ENCODE measurements at places on chromosomes 12 and 14. TPM values are rescaled to one million over a fixed set of nuclear protein-coding genes. Genes with fewer than 3 reads are reported as not detected.

SLC17A8 gene
- total RNA-seq = 0.26 TPM

CD4 gene
- 2.7 TPM for total RNA-seq

AKAP6 gene
- total RNA-seq = 0.63 TPM

DNA sequence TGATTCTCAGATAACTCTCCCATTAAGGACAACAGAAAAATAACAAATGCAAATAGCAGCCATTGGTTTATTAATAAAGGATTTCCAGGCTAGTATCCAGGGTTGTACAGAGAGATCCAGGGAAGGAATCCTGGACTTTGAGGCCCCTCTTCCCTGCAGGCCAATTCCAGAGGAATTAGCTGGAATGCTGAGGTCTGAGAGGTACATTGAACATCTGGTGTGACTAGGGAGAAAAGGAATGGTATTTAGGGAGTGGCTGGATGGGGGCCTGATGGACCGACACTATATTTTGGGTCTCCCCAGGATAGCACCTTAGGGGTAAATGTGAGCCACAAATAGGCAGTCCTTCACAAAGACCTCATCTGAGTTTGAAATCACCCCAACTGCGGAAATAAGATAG lies 924.5 kb downstream of the AACS start:
- H3K4me3 ChIP-seq = no peak overlapping the region
- DNase-seq = no peak
- no peak overlapping the region for H3K27ac ChIP-seq

GRCh38 chr14:67514203-67514607 lies 18.9 kb upstream of the PLEKHH1 start:
- no peak for DNase-seq
- peak overlapping the region; percentile 80 for H3K4me3 ChIP-seq
- H3K27ac ChIP-seq = no peak overlapping the region
- H3K27me3 ChIP-seq = peaks cover 71% of the 10 kb centered on the region
- H3K4me1 ChIP-seq = peaks cover 21% of the 10 kb centered on the region
- H3K36me3 ChIP-seq = no peaks in the 10 kb centered on the region

DNA sequence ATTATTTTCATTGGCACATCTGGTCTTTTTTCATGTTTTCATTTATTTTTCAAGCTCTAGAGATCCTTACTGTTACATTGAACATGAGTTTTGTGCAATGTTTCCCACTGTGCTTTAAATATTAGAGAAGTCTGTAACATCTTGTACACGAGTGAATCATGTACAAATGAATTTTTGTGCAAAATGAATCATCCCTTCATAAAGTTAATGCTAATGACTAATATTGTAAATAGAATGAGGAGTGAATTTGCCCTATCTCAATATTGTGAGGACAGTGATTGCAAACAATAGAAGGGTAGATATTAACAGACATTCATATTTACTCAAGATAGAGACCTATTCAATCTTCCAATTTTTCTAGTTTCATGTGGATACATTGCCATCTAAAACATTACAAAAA lies 463.3 kb upstream of the FOXG1 start:
- 0 out of 2 replicates have a peak, but pooled peaks cover 8% of the 10 kb centered on the region for H3K4me1 ChIP-seq
- no peak overlapping the region for H3K4me3 ChIP-seq
- DNase-seq = no peak

DNA sequence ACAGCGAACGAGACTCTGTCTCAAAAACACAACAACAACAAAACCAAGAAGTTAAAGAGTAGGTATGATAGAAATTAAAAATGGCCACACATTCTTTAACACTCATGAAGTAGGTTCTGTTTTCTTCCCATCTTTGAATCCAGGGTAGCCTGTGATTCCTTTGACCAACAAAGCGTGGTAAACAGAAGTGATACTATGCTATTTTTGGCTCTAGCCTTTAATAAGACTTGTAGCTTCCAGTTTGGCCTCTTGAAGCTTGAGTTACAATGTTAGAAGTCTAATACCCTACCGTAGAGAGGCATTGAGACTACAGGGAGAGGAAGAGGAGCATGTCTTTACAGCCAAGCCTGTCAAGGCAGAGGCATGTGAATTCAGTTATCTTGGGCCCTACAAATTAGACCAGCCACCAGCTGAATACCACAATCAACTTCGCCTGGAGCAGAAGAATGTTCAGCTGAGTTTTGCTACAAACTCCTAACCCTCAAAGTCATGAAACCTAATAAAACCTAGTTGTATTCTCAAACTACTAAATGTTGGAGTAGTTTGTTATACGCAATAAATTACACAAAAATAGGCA lies 4.9 kb upstream of the NEMF start:
- no peaks in the 10 kb centered on the region for H3K36me3 ChIP-seq
- peaks cover 12% of the 10 kb centered on the region for H3K4me1 ChIP-seq
- 0 out of 2 replicates have a peak, but pooled peaks cover under 1% of the 10 kb centered on the region for H3K27me3 ChIP-seq

GRCh38 chr12:124568431-124569374 lies 1.3 kb upstream of the NCOR2 start:
- DNase-seq = peak; percentile 44
- H3K4me1 ChIP-seq = peaks cover 54% of the 10 kb centered on the region
- H3K27ac ChIP-seq = no peak overlapping the region
- peak overlapping the region; percentile 79 for H3K4me3 ChIP-seq
- H3K36me3 ChIP-seq = no peaks in the 10 kb centered on the region
- no peaks in the 10 kb centered on the region for H3K27me3 ChIP-seq

DNA sequence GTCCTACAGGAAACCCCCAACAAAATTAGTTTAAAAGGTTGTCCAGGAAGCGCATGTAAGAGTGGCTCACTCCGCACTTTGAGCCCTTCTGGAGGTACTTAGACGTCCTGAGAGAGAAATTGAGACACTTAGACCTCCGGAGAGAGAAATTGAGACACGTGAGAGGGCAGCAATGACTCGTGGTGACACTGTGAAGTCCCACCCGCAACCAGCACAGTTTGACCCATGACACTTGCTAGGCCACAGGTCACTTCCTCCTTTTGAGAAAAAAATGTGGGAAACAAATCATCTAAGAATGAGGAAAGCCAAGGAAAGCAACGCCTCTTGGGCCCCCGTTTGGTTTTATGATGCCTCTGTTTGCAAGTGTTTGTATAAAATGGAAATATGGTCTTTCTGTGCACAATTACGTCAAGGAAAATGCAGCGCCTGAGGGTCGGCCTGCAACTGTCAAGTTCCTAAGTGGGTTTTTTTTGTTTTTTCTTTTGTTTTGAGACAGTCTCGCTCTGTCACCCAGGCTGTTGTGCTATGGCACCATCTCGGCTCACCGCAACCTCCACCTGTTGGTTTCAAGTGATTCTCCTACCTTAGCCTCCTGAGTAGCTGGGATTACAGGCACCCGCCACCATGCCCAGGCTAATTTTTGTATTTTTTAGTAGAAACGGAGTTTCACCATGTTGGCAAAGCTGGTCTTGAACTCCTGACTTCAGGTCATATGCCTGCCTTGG lies 13.6 kb upstream of the CDCA4 start:
- no peak for DNase-seq
- H3K4me1 ChIP-seq = peaks cover 18% of the 10 kb centered on the region
- peak overlapping the region; percentile 82 for H3K4me3 ChIP-seq
- H3K27ac ChIP-seq = no peak overlapping the region

DNA sequence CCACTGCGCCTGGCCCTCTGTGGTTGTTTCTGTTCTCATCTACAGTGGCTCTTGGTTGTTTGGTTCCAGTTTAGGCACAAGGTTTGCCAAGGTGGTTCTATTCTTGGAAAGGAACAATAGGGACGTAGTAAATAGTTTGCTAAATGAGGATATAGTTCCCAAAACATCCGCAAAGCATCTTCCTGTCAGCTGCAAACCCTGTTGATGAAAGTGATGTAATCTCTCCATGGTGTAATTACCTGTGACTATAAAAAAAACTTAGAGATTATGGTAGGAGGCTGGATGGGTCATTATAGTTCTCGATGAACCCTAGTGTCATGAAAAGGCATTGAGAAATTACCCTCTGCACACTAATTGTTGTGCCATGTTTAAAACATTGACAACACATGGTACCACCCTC lies 52.9 kb downstream of the SUSD6 start:
- H3K27me3 ChIP-seq = no peaks in the 10 kb centered on the region
- no peak overlapping the region for H3K27ac ChIP-seq
- H3K4me1 ChIP-seq = peaks cover 27% of the 10 kb centered on the region
- DNase-seq = no peak

- no peak for DNase-seq
- no peaks in the 10 kb centered on the region for H3K27me3 ChIP-seq
- H3K4me1 ChIP-seq = peaks cover 15% of the 10 kb centered on the region
- H3K27ac ChIP-seq = no peak overlapping the region
- peaks cover 13% of the 10 kb centered on the region for H3K36me3 ChIP-seq
These were observed 38.1 kb downstream of the ATF7 start for GRCh38 chr12:53588123-53588522.

- DNase-seq = no peak
- no peaks in the 10 kb centered on the region for H3K27me3 ChIP-seq
- H3K4me3 ChIP-seq = no peak overlapping the region
- H3K27ac ChIP-seq = no peak overlapping the region
These were observed 49.5 kb upstream of the GNPNAT1 start for GRCh38 chr14:52840877-52841276.
